ENCODE measurements at places on chromosomes 12 and 14.
A peak's percentile ranks its signal among the peaks of the same experiment; 100 is the strongest.

GRCh38 chr12:39112064-39112463, 206.7 kb upstream of the CPNE8 start:
- DNase-seq = no peak

GRCh38 chr12:121198949-121199348, 11.0 kb upstream of the P2RX4 start:
- DNase-seq = no peak

DNA sequence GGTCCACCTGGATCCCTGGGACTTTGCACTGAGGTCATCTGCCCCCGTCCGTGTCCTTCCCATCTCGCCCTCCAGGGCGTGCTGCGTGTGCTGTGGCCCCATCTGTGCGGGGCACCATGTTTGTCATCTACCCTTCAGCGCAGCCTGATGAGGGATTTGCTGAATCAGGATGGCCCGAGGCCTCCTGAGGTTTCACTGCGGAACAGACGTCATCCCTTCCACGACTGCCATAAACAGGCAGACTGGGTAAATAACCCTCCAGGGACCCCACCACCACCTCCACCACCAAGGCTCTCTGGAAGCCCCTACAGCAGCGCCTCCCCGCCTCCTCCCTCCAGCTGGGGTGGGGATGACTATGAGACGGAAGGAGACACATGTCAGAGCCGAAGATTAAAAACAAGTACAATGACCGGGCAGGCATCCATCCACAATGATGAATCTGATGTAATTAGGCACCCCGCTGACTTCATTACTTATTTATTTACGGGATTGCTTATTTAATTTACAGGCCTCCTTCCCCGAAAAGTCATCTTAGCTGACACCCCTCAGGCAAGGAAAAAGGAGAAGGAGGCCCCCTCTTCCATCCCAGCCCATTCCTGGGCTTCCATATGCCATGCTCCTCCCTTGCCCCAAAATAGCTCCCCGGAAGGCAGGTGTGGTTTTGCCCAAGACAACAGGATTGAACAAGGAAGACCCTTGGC, 39.4 kb downstream of the NCOR2 start:
- no peak for DNase-seq

GRCh38 chr14:91229743-91230200, 14.7 kb downstream of the GPR68 start:
- DNase-seq = no peak

GRCh38 chr12:54075974-54076373, 22.3 kb downstream of the HOXC4 start:
- no peak for DNase-seq

- no peak for DNase-seq
Measured at GRCh38 chr14:43172899-43173548, 1334.1 kb downstream of the FSCB start.

DNA sequence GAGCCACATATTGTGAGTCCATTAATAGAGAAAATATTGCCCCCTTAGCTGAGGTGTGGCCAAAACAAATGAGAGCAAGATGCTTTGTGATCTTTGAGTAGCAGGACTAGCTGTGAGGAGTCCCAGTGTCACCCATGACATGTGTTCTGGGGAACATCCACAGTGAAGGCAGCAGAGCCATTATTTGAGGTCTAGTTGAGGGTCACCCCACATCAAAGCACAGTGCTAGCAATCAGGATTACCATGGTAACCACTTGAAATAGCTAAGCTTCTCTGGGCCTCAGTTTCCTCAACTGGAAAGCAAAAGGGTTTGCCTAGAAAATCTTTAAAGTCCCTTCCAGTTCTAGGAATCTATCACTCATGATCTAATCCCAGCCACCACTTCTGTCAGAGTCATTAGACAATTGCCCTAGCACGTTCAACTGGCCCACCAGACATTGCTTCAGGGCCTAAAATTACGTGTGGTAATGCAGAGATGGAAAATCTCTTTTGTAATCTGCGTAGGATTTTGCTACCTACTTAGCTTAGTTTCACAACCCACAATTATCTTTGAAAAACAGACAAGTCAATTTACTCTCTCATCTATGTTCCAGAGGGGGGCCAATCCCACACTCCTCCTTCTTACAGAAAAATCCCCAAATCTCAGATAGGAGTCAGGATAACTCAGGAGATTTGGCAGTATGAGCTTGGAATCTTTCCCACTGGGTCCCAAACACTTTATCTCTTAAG, 251.2 kb upstream of the EGLN3 start:
- no peak for DNase-seq

DNA sequence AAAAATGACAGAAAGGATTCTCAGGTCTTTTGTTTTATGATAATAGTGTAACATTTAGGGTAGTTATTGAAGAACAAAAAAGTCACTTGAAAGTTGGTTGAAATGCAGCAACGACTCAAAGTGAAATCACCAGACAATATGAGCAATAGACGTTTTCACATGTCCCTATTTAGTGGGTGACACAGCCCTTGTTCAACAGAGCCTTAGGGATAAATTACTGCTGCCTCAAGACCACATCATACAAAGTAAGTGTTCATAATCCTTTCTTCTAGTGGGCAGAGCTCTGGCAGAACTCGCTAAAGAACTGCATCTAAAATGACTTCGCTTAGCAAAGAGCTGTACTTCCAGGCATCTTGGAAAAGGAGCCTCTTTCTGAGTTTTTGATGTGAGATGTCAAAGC, 128.5 kb upstream of the LMNTD1 start:
- DNase-seq = no peak

DNA sequence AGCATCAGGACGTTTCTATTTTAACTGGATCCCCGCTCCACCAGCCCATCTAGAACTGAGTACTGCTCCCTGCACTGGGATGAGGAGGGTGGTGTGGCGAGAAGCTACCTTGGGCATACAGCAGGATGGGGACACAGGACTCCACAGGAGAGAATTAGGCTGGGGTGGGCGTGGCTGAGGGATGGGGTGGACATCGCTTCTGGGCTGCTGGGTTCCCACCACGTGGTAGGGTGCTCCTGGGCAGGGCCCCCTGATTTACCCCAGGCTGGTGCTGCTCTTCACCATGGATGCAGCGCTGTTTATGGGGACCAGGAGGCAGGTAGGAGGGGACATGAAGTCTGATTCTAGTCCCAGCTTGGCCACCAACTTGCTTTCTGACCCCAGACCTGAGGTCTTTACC, 41.9 kb downstream of the VDR start:
- no peak for DNase-seq

DNA sequence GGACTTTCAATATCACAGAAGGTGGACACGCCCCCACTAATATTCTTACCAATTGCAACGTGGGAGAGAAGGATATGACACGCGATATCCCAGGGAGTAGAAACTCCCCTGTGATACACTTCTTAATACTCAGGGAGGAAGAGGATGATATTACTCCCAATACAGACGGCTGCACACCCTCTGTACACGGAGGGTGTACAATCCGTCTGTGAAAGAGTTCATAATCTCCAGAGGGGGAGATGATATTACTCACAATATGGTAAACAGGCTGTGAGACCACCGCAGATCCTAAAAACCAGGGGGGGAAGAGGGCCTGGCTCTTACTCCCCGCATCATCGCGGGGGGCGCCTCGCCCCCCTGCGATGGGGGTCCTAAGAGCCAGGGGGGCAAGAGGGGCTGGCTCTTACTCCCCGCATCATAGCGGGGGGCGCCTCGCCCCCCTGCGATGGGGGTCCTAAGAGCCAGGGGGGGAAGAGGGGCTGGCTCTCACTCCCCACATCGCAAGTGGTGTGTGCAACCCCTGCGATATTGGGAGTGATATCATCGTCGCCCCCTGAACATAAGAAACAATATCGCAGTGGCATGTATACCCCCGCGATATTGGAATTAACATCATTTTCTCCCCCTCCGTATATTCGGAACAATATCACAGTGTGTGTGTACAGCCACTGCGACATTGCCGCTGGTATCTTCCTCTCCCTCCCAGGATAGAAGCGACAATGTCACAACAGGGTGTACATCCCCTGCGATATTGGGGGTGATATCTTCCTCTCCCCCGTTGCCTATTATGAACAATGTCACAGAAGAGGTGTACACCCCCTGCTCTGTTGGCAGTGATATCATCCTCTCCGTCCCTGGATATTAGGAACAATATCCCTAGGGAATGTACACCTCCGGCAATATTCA, 8.9 kb upstream of the CLEC6A start:
- no peak for DNase-seq

GRCh38 chr14:100416921-100417860, 94.1 kb downstream of the SLC25A47 start:
- peak; percentile 77 for DNase-seq

DNA sequence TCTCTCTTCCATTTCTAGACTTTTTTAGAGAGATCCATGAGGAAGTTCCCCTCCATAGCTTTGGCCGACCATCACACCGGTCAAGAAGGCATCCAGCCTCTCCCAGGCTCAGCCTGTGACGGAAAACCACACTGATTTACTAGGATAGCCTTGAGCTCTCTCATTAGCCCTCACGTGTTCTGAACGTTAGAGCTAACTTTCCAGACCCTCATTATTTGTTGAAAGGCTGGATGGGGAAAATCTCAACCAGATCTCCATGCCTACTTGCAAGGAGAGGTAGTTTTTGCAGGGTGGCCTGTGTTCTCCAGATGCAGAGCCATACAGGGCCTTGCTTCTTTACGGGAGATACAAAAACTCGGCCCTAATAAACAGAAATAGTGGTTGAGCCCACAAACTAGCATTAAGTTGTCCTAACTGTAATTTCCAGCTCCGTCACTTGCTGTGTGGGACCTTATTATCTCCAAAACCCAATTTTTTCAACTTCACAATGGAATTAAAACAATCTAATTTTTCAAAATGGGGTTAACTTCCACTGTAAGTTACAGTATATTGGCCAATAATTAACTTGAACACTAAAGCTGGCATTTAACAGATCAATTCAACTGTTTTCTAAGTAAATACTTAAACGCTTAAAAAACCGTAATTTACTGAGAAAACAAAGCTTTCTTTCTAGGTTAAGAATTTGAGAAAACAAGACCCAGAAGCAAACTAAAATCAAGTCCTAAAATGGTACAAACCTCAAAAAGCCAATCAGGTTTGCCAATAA, 65.3 kb downstream of the KLHL28 start:
- DNase-seq = no peak

GRCh38 chr12:53502331-53502730, 1.2 kb downstream of the TARBP2 start:
- no peak for DNase-seq

- no peak for DNase-seq
Measured at GRCh38 chr14:22542360-22542759, 46.7 kb downstream of the DAD1 start.

GRCh38 chr12:26091822-26092221, 33.0 kb downstream of the BHLHE41 start:
- DNase-seq = no peak

All from AG04449 (cell line).